ENCODE measurements at places on chromosomes 1 and 21.

GRCh38 chr1:17118706-17119075 lies 560 bp downstream of the PADI2 start:
- no peak for DNase-seq

GRCh38 chr1:202184750-202185460 lies 8.7 kb upstream of the LGR6 start:
- peak; percentile 85 for DNase-seq

DNA sequence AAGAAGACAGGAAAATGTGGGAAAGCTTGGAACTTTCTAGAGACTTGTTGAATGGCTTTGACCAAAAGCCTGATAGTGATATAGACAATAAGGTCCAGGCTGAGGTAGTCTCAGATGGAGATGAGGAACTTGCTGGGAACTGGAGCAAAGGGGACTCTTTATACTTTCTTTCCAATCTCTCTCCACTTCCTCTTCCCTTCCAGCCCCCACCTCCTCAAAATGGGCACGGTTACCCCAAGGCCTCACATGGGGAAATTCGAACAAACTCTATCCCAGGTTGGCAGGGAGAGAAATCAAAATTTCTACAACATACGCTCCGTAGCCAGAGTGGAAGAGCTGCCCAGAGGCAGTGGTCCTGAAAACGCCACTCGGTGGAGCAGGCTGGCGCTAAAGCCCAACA lies 15.2 kb downstream of the PPT1 start:
- no peak for DNase-seq

GRCh38 chr1:156461109-156461508 lies 39.5 kb downstream of the MEF2D start:
- no peak for DNase-seq
